ENCODE measurements at places on chromosomes 11 and 22.

DNA sequence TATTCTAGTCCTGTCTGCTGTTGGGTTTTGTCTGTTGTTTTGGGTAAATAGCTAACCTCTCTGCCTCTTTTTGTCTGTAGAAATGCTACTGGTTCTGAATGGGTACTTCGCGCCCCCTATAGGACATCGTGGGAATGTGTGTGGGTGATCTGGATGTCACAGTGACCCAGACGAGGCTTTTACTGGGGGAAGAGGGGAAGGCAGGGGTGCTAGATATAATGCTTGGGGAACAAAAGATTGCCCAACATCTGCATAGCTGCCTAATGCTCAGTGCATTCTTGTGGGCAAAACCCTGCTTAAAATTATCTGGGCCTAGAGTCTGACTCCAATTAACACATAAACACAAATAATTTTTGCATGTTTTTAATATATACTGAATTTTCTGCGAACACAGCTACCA lies 57.7 kb downstream of the BMAL1 start:
- DNase-seq: no peak

DNA sequence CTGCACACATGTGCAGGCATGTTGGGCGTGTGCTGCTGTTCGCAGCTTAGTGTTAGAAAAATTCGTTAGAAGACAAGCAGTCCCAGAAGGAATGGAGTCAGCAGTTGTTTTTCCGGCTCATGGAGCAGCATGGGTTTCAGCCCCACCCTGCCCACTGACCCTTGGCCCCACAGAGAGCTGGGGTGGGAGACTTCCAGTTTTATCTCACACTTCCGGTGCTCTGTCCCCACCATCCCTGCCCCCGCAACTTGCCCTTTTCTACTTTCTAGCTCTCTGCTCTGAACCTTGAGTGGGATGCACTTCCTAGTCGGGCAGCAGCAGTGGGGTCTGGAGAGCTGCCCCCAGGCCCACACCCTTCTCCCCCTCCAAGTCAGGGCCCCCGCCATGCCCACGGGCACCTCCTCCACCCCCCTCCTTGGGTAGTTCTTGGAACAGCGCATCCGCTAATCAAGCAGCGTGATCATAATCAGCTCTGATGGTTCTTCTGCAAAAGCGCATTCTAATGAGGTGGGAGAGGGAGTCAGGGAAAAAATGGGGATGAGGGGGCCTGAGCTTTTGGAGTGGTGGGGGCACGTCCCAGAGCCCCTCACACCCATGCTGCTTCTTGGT lies 184.4 kb downstream of the CEP164 start:
- DNase-seq: no peak

GRCh38 chr11:45407226-45407625 lies 121.1 kb upstream of the SYT13 start:
- DNase-seq: no peak

DNA sequence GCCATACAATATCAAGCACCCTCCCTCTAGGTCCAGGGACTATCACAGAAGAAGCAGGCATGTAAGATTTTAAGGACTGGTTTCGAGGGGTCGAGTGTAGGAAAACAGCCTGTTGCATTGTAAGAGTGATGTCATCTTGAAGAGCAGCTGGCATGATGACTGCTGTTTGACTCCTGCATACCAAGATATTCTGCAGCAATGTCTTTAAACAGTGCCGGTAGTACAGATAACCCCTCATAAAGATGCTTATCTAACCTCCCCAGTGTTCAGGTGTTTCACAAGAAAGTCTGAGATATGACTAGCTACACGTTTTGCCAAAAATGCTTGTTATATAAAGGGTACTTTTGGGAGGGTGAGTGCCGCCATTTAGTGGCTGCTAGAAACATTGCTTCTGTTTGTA lies 12.0 kb downstream of the FAM111A start:
- DNase-seq: no peak

DNA sequence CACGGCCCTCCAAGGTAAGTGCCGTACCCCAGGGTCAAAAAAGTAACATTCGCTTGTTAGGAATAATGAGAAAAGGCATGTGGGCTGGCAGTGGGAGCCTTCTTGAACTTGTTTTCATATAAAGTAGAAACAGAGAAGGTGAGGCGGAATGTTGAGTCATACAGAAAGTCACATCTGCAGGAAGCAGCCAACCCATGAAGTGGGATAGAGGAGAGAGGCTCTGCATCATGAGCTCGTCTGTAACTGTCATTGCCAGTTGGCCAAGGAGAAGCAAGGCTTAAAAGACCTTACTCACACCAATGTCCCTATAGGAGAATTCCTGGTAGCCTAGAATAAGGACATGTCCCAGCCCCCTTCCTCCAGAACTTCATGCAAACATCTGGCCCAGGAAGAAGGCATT lies 253.3 kb downstream of the BUD13 start:
- no peak for DNase-seq

DNA sequence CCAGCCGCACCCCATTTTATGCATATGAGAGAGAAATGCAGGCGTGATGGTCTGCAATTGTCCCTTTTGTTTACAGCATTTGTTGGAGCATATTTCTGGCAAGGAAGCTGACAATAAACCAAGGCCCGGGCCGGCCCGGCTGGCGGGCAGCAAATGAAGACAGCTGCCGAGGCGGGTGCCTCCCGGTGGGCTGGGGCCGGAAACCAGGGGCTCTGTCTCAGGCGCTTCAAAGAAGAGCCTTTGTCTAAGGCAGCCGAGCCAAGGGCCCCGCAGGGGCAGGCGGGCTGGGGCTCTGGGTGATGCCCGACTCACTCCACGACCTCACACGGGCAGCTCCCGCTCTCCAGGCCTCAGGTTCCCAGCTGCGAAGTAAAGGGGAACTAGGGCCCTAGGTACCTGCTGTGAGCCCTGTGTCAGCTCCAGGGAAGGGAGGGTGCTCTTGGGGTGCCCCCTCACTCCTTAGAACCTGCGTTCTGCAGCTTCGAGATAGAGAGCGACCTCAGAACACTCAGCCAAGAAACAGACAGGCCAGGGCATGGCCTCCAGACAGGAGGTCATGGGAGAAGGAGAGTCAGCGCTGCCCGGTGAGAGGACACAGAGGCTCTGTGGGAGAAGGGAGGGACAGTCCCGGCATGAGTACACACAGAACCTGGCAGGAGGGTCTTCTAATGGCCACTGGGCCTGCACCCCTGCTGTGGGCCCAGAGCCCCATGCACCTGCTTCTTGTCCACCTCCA lies 2.4 kb downstream of the LINC01488 start:
- no peak for DNase-seq

DNA sequence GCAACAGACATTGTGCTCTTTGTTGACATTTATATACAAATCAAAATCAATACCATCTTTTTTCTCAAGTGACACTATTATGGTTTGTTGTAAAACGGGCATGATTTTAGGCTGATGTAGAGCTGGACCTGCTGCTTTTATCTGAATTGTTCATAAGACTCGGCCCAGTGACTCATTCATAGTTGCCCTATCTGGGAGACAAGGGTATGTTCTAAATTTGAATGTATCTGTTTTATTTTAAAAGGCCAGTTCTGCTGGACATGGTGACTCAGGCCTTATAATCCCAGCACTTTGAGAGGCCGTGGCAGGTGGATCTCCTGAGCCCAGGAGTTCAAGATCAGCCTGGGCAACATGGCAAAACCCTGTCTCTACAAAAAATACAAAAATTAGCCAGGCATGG lies 39.3 kb downstream of the CEP295 start:
- DNase-seq: no peak

GRCh38 chr22:30743257-30744020 lies 48.8 kb downstream of the OSBP2 start:
- no peak for DNase-seq

DNA sequence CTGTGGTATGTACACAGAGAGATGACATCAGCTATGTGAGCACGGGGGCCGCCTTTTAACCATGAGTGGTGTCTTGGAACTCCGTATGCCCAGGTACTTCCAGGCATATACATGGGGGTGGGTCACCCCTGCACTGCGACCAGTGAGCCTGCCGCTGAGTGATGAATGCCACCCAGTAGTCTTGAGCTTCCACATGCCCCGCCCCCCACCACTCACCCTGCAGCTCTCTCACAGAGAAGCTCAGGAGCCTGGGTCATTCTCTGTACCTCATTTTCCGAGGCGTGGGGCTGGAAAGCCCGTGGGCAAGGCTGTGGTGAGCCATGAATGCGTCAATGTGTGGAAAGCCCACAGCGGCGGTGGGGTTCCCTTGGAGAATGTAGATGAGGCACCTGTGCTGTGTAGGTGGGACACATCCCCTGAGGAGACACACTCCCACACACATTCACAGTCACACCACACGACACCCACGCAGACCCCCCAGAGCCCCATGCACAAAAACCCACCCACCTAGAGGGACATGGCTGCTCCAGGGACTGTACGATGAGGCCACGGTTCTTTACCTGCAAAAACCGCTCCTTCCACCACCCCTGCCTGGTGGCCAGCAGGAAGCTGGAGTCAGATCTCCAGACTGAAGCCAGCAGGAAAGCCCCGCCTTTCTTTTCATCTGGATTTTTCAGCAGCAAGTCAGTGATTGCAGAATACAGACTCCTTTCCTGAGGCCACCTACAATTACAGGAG lies 67.6 kb downstream of the PIWIL3 start:
- no peak for DNase-seq

- no peak for DNase-seq
These were observed 40.6 kb upstream of the GNB1L start for GRCh38 chr22:19895160-19895849.

DNA sequence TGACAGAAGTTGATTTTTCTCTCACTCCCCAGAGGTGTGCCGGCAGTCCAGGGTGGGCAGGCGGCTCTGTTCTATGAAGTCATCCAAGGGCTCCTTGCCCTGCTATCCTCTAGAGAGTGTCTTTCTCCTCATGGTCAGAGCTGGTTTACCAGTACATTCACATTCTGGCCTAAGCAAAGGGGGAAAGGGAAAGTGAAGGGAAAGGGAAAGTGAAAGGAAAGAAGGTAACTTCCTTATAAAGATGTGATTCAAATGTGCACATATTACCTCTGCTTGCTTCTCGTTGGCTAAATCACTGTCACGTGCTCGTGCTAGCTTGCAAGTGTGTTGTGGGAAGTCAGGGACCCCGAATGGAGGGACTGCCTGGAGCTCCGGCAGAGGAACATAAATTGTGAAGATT lies 2.9 kb upstream of the HTATIP2 start:
- DNase-seq: peak; percentile 21

DNA sequence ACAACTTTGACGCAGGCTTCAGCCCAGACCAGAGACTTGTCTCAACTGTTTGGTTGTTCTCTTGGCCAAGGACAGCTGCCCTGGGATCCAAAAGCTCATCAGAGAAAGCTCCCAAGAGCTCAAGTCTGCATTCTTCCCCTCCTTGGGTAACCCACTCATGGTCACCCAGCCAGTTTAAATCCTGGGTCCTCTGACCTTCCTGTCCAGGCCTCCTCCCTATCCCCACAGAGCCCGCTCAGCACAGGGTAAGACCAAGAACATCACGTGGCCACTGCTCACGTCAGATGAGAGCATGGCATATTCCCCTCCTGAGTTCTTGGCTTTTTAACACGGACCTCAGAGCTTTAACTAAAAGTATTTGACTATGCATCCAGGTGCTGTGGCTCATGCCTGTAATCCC lies 25.8 kb downstream of the TSKU start:
- DNase-seq: no peak

- no peak for DNase-seq
These were observed 2.4 kb downstream of the CHEK1 start for GRCh38 chr11:125627236-125627910.

- no peak for DNase-seq
These were observed 1169.7 kb upstream of the TENM4 start for GRCh38 chr11:80610516-80610915.

- DNase-seq: no peak
These were observed 71.9 kb upstream of the C11orf87 start for GRCh38 chr11:109350091-109350490.

DNA sequence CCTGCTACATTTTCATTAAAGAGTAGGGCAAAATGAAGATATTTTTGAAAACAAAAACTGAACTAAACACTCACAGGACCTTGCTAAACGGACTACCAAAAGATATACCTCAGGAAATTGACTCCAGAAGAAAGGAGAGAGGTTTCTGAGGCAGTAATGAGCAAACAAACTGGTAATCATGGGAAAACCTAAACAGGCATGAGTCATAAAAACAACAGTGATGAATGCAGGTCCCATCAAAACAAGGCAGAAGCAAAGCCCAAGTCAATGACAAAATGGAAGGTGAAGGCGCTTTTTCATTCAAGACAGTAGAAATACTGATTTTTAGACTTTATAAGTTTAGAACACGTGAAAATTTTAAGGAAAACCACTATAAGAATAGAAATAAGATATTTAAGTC lies 104.5 kb downstream of the EFCAB6 start:
- DNase-seq: no peak

DNA sequence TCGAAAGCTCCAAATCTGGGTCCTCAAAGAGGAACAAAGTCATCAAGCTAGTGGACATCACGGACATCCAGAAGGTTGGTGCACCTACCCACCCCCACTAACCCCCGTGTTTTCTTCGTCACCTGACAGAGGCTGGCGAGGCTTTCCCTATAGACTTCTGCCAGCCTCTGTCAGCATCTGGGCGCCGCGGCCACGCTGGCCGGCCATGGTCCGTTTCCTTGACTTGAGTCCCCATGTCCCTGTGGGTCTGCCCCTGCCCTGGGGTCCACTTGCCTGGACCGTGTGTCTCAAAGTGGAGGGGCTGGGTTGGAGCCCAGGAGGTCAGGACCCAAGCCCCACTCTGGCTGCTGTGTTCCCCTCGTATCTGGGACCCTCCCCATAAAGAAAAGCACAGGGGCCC lies 55.3 kb downstream of the GRAMD4 start:
- DNase-seq: no peak

DNA sequence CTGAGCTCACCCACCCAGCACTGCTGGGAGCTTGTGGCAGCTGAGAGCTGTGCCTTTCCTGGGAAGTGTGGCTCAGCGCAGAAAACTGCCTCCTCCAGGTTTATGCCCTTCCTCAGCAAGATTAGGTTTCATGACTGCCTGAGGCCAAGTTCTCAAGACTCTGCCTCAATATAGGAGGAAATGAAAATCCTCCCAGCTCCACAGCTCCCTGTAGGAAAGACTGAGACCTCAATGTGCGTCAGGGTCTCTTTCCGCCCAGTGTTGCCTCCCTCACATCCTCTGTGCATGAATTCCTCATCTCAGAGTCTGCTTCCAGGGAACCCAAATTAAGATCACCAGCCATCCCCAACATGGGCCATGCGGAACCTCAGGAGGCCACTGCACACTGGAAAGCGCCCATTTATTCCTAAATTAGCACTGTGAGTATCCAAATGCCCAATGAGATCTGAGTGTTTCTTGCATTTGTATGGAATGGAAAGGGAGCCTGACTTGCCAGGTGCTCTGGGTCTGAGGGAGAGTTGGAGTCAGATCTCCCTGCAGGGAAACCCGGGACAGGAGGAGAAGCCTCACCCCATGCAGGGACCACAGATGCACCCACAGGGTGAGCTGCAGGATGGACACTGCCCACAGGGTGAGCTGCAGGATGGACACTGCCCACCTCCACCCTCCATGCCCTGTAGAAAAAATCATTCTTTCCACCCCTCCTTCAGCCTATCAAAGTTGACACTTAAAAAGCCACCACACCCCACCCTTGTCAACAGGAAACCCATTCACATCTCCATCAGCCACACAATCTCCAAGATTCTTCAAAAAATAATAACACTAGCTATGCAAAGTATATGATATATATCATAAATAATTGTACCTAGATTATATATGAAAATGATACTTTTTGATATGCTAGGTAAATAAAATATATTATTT lies 97.4 kb upstream of the IGLL5 start:
- DNase-seq: no peak

- DNase-seq: no peak
These were observed 59.9 kb downstream of the PPFIBP2 start for GRCh38 chr11:7573558-7574296.
